ENCODE measurements at places on chromosomes 4 and X.

- DNase-seq, result peak; percentile 71
These were observed 4.5 kb upstream of the PDGFC start for GRCh38 chr4:156976147-156976546.

DNA sequence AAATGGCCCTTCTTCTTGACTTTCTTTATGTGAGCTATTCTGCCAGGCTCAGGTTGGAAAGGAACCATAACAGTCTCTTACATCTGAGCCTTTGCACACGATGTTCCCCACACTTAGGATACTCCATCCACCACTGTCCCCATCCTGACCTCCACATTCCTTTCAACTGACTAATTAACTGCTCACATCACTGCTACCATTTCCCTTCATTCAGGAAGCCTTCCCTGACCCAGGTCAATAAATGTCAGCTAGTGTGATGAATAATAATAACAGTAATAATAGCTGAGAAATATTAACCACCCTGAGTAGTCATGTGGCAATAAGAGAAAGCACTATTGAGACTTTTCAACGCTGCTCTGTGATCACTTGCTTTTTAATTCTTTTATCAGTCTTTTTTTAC is 291.7 kb downstream of the KCNIP4 start:
- DNase-seq, result peak; percentile 59

DNA sequence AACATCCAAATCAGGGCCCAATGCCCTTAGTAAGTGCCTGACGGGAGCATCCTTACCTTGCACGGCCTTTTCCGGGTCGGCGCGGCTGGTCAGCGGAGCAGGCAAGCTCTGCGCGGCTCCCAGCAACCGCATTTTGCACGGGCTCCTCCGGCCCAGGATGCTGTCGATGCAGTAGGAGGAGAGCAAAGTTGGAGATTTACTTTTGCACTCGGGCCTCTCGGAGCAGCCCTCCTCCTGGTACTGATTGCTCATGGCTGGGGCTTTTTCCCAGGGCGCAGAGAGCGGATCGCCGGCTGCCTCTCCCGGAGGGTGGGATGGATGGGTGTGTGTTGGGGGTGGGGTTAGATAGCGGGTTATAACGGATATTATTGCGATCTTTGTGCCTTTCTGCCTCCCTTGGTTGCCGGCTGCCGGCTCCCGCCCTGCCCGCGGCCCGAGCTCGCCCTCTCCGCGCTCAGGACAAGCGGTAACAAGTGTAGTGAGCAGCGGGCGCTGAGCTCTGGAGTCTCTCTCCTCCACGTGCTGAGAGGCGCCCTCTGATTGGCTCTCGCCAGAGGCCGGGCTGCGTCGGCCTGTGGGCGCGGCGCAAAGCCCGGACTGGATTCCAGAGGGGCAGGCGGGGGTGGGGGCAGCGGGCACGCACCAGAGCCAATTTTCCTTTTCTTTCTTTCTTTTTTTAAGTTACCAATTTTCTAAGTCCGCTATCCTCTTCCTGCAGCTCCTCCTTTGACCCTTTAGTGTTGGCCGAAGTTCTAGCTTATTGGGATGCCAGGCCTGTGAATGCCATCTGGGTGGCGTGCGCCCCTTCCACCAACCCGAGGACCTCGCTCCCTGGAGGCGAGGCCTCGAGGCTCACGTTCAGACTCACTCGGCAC is at the start of gene ARX:
ARX (minus strand) TSS at position 480 of the 875 bp plus-strand sequence; CDS start at position 252, 228 bp downstream.
- peak; percentile 68 for DNase-seq

GRCh38 chr4:166077782-166078181 is 204.7 kb downstream of the TLL1 start:
- no peak for DNase-seq

DNA sequence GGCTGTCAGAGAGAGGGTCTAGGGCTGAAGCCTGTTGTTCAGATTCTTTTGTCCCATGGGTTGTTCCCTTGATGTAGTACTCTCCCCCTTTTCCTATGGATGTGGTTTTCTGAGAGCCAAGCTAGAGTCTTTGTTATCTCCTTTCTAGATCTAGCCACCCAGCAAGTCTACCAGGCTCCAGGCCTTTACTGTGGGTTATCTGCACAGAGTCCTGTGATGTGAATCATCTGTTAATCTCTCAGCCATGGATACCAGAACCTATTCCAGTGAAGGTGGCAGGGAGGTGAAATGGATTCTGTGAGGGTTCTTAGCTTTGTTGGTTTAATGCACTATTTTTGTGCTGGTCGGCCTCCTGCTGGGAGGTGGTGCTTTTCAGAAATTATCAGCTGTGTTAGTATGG is 109.5 kb downstream of the PRR32 start:
- DNase-seq, result no peak

- peak; percentile 44 for DNase-seq
These were observed 51.7 kb upstream of the CHRDL1 start for GRCh38 chrX:110847334-110847733.

DNA sequence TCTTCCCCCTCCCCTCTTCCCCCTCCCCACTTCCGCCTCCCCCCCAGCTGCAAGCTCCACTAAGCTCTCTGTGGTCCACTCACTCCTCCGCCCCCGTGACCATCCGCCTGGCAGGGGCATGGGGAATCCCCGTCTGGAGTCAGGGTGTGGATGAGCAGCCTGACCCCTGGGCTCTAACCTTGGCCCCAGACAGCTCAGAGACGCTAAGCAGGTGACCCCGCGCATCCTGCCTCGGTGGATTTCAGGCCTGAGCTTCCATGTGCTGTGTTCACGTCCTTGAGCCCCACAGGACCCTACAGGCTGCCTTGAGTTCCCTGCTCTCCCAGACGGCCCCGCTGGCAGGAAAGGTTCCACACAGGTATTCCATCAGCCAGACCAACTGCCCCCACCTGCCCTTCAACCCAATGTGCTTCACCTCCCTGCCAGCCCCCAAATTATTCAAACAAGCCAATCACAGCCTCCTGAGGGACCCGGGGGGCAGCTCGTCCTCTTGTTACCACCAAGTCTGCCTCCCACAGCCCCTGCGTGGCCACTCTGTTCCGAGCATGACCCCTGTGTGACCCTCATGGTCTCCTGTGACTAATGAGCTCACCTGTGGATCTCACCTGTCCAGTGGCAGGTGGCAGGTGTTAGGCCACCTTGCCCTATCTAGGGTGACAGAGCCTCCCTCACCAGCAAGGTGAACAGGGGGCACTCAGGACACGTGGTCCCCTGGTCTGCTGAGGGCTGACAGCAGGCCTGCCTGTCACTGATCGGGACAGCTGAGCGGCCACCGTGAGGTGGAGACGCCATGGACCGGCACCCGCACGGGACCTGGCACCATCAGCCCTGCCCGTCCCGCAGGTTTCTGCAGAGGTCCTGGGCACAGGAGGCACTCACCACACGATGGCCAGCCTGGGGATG is 73.2 kb upstream of the MXD4 start:
- DNase-seq, result no peak

- DNase-seq, result no peak
These were observed 7.9 kb downstream of the RAB33A start for GRCh38 chrX:130179579-130180215.

DNA sequence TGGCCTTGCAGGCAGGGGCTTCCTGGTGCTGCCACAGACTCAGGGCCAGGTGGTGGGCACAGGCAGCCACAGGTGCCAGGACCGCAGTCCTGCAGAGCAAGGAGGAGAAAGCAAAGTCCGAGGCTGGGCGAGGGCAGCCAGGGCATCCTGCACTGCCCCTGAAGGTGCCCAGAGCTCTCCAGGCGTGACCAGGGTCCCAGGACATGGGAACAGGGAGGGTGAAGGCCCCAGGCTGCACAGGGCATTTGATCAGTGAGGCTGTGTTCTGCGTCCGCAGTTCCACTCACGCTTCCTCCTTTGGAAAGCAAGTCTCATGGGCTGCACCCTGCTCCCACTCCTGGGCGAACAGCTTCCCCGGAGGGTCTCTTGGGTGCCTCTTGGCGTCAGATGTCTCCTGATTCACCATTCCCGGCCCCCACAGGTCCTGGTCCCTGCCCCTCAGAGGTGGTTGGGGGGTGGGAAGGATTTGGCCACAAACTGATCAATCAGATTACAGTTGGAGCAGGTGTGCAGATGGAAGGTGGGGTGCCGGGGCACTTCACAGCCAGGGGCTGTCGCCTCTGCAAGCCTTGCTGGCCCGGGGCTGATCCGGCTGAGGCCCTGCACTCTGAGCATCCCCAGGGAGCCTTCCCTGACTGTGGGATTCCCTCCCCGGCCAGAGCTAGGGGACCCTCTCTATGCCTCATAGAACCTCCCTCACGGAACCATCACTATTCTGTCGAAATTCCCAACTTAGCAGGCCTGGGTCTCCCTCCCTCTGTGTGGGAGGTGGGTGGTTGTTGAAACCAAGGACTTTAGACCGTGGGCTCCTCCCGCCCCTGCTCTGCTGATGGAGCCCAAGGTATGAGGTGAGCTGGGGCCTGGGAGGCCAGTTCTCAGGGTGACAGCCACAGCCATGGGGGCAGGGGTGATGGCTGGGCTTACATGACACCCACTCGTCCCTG is 3.3 kb downstream of the SH3TC1 start:
- no peak for DNase-seq

GRCh38 chrX:107508925-107509324 is 59.5 kb downstream of the FRMPD3 start:
- DNase-seq, result no peak

DNA sequence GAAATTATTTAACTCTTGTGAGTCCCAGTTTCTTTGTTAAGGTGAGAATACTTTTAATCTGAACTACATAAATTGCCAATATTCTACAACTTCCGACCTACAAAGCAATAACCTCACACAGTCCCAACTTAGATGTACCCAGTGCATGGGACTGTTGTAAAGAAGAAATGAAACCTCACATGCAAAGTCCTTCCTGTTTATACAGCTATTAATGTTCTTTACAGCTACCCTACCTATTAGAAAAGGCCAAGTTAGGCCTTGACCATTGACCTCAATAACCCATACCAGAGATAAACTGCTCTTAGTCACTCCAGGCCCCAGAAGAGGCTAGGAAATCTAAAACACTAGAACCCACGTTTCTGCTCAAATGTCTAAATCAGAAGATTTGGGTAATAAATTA is 920.1 kb upstream of the TENM3 start:
- DNase-seq, result no peak

GRCh38 chr4:21901281-21901680 is 47.3 kb downstream of the KCNIP4 start:
- DNase-seq, result no peak

- DNase-seq, result no peak
These were observed 14.6 kb downstream of the DGKQ start for GRCh38 chr4:958696-959337.

DNA sequence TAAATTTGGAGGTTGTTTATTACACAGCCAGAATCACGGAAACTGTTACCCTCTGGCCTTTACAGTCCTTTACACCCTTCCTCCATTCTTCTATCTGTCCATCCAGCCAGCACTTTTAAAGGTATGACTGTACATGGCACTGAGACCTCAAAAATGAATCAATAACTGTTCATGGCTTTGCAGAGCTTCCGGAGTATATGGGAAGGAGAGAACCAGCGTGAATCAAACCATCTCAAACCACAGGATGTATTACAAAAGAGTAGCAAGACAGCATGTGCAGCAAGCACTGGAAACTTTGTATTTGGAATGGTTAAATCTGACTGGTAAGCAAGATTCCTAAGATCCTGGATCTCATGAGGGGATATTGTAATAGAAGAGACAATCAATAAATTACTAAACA is 228.5 kb upstream of the CASK start:
- DNase-seq, result peak; percentile 7

- no peak for DNase-seq
These were observed 4.9 kb downstream of the CDKN2AIP start for GRCh38 chr4:183449193-183449882.

GRCh38 chrX:69501429-69501828 is 2.7 kb upstream of the NALF2 start:
- DNase-seq, result no peak

- no peak for DNase-seq
These were observed 203.4 kb downstream of the CHIC1 start for GRCh38 chrX:73766431-73766795.

DNA sequence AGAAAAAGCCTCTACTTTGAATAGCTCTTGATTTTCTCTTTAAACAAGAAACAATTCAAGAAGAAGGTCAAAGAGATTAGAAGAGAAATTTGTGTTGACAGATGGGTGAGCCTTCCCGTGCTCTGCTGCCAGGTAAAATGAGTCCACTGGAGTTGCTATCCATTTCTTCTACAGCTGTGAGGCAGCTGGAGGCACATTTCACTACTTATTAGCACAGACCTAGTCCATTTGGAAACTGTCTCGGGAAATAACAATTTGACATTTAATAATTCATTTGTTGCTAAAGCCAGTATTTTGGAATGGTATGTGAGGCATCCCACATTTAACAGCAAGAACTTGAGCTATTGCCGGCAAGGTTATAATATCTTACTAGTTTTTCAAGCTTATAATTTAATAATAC is 396.8 kb upstream of the GRIA3 start:
- DNase-seq, result no peak

DNA sequence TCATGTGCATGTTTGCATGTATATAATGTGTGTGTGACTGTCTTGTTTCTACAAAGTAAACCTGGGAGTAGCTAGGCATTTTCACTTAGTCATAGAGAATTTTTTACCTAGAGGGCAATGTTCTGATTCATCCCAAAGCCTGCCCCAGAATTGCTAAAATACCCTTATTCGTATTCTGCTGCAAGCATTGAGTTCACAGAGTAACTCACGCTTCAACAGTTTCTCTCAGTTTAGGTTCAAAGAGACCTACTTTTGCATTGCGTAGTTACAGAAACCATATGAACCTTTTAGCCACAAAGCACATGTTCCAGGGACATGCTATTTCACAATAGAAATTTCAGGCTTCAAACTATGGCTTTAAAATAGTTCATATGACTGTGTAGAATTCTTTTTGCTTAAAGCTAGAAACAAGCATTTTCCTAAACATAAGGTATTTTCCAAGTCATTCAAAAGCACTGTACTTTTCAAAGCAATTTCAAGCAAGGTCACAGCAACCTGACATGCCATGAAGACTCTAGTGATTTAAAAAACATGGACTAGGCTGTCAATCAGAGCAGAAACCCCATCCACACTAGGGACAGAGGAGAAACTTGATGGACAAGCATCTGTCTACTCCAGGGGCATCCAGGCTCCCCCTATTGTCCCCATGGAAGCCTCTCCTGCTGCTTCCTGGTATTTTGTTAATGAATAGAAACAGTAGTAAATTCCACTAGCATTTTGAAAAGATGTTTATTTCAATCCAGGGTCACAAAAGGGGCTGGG is 81.5 kb upstream of the MAPK10 start:
- peak; percentile 76 for DNase-seq

GRCh38 chr4:15947684-15948083 is 9.1 kb upstream of the FGFBP1 start:
- no peak for DNase-seq

DNA sequence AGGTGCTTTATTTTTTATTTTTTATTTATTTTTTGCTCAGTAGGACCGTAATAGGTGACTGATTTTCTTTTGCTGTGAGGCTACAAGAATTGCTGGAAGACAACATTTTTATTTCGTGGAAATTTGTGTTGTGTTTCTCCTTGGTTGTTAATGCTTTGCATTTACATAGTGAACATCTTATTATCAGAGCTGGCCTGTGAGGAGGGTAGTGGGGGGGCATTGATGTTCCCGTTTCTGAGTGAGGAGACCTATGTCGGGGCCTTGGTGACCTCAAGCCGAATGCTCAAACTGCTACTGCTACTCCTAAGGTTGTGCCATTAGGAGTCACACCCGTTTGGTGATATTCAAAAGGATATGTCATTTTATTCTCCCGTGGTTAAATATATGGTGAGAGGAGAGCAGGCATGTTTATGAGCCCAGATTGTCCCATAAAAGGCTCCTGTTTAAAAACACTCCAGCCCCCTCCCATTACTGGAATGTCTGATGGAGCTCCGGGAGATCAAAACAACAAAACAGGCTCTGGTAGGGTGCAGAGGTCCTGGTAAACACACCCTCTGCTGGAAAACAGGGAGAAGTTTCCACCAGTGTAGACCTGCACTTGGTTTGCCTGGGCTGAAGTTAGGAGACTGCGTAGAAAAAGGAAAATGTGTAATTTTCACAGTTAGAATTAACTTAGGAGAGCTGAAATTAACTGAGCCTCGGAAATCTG is 5.6 kb downstream of the PDGFRA start:
- DNase-seq, result no peak
